ENCODE measurements at places on chromosomes 3 and 15.

- DNase-seq: no peak
Measured at GRCh38 chr3:185896636-185897035, 41.2 kb downstream of the TRA2B start.

- DNase-seq: no peak
Measured at GRCh38 chr3:140292170-140292569, 357.2 kb downstream of the CLSTN2 start.

GRCh38 chr3:59374091-59374817 is 324.4 kb upstream of the CFAP20DC start:
- no peak for DNase-seq

GRCh38 chr15:23897531-23897930 is 210.4 kb upstream of the NDN start:
- DNase-seq: no peak

DNA sequence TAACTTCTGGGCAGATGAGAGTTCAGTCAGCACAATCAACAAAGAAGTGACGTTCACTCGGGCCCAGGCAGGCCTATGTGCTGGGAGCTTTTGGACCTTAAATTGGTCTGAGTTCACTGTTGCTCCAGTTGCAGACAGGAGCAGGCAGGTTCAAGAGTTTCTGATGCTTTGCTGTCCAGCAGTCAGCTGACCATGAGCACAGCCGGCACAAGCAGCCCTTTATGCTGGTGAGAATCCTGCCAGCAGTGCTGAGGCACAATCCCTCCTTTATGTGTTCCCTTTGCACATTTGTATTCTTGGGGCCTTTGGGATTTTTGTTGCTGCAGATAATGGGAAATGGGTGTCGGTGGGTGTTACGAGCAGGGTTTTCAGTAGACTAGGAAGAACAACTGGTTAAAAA is 81.2 kb upstream of the GOLGA8J start:
- DNase-seq: no peak

DNA sequence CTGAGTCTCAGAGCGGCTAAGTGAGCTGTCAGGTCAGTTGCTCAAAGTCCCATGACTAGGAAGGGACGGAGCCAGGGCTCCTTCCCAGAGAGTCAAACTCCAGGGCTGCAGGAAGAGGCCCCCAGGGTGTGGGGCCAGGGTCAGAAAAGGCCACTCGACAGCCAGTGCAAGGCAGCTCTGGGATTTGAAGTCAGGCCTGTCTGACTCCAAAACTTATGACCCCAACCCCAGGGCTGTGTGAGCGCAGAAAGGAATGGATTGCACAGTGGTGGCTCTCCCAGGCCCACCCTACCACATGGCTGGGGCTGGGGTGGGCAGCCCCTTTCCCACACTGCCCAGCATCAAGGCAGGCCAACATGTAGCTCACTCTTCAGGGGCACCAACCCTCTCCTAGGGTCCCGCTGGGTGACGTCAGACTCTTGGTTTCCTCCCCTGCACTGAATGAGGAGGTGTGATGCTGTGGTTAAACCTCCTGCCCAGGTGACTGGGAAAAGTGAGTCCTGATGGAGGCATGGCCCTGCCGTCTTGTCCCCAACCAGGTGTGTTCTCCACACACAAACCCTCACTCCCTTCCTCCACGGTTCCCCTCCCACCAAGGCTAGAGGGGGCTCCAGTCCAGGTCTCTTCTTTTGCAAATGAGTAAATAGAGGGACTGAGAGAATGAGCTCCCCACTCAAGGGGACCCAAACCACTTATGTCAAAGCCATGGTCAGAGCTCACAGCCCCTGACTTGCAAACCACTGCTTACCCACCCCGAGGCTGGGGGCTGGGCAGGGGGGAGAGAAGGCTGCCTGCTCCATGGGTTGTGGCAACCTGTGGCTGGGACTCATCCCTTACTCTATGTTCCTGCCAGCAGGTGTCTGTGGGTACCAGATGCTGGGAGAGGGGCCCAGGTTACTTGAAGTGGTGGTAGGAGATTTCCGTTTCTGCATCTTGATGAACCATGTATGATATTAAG is 23.8 kb upstream of the CORO2B start:
- no peak for DNase-seq

DNA sequence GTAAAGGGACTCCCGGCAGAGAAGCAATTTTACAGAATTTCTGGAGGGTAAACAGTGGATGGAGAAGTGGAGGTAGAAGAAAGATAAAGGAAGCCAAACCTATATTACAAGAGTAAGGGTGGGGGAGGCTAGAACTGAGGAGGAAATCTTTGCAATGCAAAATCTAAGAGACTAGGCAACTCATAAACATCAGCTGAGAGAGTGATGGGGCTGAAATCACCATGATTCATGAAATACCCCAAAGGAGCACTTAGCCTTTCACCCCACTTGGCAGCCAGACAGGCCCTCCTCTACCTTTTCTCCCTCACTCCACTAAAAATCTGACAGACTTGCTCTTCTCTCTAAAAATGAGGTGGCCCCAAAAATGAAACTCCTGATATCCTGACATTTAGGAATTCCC is 19.5 kb upstream of the ZBTB38 start:
- no peak for DNase-seq

DNA sequence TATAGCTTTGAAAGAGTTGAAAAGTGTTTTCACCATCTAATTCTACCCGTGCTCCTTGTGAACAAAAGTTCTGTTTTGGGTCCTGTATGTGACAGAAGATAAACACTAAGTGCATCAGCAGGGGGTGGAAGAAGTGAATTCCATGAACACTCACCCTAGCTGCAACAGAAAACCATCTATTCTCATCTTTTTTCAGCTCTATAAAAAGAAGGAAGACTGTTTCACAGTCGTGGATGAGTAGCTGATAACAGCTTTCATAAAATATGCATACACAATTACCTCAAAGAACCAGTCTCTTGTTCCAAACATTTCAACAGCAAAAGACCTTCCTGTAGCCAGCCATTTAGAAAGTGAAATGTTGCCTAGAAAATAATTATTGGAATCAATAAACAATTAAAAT is 281.7 kb upstream of the RASGRP1 start:
- DNase-seq: no peak

DNA sequence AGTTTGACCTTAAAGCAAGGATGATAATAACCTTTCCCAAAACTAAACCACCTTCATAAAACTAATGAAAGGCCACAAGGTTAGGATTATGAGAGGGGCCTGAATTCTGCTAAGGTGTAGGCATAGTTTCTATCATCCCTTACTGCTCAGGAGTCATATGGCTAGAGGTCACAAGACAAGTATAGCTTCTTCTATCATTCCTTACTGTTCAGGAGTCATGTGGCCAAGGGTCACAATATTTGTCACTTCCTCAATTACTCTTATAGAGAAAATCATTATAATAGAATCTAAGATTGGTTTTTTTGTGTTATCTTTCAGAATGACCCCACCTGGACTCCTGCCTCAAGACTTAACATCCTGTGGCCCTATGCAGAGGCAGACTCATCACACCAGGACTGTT is 36.6 kb downstream of the HERC1 start:
- no peak for DNase-seq

DNA sequence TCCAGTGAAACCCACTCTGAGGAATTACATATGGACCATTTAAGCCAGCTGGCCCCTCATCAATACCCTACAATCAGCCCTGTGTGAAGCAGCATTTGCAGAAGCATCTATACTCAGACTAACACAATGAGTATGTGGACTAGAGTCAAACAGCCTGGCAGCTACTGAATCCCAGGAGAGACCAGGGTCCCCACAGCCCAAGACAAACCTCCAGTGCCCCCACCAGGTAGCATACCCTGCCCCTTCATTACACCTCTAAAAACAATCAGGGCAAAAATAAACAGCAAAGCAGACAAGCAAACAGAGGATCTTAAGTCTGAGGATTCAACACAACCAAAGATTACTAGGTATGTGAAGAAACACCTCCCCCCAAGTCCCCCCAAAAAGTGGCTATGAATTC is 157.4 kb downstream of the LEKR1 start:
- no peak for DNase-seq

DNA sequence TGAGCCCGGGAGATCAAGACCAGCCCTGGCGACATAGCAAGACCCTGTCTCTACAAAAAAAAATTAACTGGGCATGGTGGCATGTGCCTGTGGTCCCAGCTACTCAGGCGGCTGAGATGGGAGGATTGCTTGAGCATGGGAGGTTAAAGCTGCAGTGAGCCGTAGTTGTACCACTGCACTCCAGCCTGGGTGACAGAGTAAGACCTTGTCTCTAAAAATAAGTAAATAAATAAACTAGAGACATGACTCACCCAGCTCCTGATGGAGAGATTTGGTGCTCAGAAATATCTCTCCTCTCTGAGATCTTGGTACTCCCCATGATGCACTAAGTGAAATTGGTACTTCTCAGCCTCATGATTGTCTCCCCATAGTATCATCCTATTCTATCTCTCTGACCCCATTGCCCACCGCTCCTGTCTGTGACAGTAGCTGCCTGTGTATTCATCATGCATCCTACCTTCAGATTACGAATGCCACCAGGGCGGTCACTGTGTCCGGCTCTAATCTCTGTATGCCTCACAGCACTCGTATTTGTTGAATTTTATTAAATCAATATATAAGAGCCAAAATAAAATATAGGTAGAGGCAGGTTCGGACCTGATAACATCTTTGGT is 50.9 kb downstream of the ABHD2 start:
- DNase-seq: no peak

DNA sequence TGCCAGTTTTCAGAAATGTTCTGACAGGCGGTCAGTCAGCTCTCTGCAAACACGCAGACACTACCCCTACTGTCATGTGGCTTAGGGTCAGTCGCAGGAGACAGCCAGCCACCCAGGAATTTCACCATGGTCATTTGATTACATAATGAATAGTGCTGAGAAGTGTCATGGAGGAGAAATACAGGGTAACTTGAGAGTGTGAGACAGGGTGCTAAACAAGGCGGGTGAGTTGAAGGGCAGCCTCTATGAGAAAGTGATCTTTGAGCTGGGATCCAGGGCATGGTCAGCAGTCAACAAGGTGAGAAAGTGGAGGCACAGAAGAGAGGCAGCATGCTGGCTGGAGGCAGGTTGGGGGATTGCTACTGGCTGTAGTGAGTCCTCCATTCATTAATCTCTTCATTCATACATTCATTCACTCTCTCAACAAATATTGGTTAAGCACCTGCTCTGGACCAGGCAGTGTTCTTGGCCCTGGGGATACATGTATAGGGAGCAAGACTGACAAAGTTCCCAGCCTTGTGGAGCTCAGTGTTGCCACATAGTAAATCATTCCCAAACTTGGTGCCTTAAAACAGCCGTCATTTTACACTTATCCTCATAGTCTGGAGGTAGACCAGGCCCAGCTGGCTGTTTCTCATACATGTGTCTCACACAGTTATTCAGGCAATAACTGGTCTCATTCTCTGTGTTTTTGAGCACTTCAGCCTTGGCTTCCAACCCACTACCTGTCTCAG is 14.8 kb downstream of the PXYLP1 start:
- DNase-seq: no peak

GRCh38 chr3:99418709-99419108 is 219.7 kb upstream of the COL8A1 start:
- no peak for DNase-seq

- DNase-seq: no peak
Measured at GRCh38 chr15:78934655-78935023, 10.2 kb downstream of the CTSH start.

GRCh38 chr15:22265970-22266369 is 185.6 kb downstream of the OR4M2 start:
- no peak for DNase-seq

DNA sequence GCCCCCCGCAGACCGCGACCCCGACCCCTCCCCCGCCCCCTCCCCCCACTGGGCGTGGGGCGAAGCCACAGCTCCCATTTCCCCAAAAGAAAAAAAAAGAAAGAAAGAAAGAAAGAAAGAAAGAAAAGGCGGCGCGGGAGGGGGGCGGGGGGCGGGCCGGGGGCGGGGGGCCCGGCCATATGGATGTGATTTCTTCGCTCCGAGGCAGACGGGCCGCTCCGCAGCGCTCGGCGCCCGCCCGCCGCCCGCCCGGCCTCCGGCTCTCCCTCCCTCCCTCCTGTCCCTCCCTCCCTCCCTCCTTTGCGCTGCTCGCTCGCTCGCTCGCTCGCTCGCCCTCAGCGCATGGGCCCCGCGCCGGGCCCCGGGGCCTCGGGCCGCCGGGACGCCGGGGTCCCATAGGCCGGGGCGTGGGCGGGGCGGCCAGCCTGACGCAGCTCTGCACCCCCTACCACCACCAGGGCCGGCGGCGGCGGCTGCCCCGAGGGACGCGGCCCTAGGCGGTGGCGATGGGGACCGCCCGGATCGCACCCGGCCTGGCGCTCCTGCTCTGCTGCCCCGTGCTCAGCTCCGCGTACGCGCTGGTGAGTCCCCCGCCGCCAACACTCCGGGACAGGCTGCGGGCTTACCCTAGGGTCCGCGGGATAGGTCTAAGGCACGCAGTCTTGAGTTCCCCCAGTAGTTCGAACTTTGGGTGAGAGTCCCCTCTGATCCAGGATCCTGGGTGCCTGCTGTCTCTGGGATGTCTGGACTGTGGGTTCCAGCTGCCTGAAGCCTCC is 5.7 kb downstream of the PTH1R start:
- no peak for DNase-seq
